Progenitor cell of endocrine pancreas (in vitro differentiated cells): ENCODE measurements at places on chromosomes 1 and 21. TPM values are rescaled to one million over a fixed set of nuclear protein-coding genes. Genes with fewer than 3 reads are reported as not detected.

DNA sequence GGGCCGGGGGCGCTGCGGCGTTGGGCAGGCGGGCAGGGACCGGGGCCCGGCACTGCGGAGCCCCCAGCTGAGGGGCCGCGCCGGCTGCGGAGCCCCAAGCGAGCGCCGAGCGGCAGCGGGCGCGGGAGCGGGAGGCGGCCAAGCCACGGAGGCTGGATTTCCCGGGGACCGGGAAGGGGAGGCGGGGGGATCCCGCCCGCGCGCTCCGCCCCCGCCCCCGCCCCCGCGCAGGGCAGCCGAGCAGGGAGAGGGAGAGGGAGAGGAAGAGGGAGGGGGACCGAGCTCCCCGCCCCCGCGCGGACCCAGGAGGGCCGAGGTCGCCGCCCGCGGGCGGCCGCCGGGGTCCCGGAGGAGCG, at the start of gene DLGAP3:
Gene DLGAP3, minus strand, starts transcription at position 154 of the 356 bp plus-strand sequence. CDS start 24,267 bp downstream, outside the sequence.
- H3K36me3 ChIP-seq = no peaks in the 10 kb centered on the region
- H3K27me3 ChIP-seq = peaks cover 85% of the 10 kb centered on the region
- peak within 1 kb of the TSS; percentile 70 for H3K4me3 ChIP-seq
- H3K4me1 ChIP-seq = peaks cover 2% of the 10 kb centered on the region
- DNase-seq = peak; percentile 37

GRCh38 chr1:209134001-209134400, 449.5 kb upstream of the CAMK1G start:
- no peaks in the 10 kb centered on the region for H3K27me3 ChIP-seq
- no peak overlapping the region for H3K4me3 ChIP-seq
- H3K27ac ChIP-seq = no peak overlapping the region
- no peaks in the 10 kb centered on the region for H3K4me1 ChIP-seq

- DNase-seq = no peak
- H3K27me3 ChIP-seq = no peaks in the 10 kb centered on the region
- H3K36me3 ChIP-seq = peaks cover 1% of the 10 kb centered on the region
- no peak overlapping the region for H3K27ac ChIP-seq
- peaks cover 7% of the 10 kb centered on the region for H3K4me1 ChIP-seq
These were observed 11.2 kb upstream of the AK2 start for GRCh38 chr1:33047839-33048305.

GRCh38 chr1:220224611-220225124, 47.6 kb downstream of the RAB3GAP2 start:
- no peak for DNase-seq
- H3K4me3 ChIP-seq = no peak overlapping the region
- no peaks in the 10 kb centered on the region for H3K27me3 ChIP-seq
- H3K4me1 ChIP-seq = peaks cover 6% of the 10 kb centered on the region

ADORA1 gene
- total RNA-seq = 0.14 and 0.16 TPM in 2 replicates
